ENCODE measurements at places on chromosomes 16 and 17.

- no peak for DNase-seq
Observed at GRCh38 chr16:19830902-19831560, 53.6 kb downstream of the GPRC5B start.

GRCh38 chr16:30958175-30959079, 873 bp downstream of the SETD1A start:
- no peak for DNase-seq

DNA sequence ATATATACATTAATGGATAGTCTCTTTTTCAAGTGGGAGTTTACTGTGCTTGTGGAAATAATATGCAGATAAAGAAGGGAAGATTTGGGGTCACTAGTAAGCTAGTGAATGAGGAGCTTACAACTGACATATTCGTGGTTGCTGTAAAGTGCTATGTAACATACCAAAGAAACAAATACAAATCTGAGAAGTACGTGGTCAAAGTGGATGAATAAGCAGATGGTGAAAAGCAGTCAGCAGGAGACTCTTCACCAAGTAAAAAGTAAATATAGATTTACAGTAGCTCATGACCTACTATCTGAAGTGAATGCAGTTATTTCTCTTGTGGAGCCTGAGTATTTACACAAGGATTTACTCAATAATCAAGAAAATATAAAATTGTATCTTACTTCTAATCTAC, 136.6 kb upstream of the ELAC2 start:
- DNase-seq: no peak

- DNase-seq: no peak
Observed at GRCh38 chr16:12449374-12449773, 354.3 kb downstream of the CPPED1 start.

- DNase-seq: no peak
Observed at GRCh38 chr16:57001026-57001679, 11.8 kb downstream of the NLRC5 start.

DNA sequence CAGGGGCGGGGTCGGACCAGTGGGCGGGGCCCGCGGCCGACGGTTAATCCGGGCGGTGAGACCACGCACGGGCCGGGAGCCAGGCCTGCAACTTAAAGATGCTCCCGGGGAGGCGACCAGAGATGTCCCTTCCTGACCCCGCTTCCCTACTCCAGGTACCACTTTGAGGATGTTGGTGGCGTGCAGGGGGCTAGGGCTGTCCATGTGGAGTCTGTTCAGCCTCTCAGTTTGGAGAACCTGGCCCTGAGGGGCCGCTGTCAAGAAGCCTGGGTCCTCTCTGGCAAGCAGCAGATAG, 580 bp downstream of the RANGRF start:
- DNase-seq: no peak

DNA sequence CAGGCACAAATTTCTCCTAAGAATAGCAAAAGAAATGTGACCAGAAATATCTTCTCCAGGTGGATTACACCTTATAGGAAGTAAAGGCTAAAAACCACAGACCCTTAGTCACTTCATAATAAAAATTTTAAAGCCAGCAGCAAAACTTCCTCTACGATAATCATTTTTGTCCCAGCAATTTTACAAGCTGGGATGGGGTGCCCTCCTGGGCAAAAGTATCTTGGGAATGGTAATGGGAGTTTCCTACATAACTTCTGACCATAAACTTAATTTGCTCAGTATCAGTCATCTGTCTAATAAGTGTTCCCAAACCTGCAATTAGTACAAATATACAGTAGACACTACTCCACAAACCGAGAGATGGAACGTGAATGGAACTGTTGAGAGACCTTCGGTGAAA, 3.0 kb downstream of the PHF12 start:
- DNase-seq: no peak

GRCh38 chr16:56669005-56669839, at the start of gene MT1H:
Gene MT1H, plus strand, starts transcription at chr16:56669814. Its CDS starts 71 bp downstream, at chr16:56669885.
- no peak for DNase-seq

DNA sequence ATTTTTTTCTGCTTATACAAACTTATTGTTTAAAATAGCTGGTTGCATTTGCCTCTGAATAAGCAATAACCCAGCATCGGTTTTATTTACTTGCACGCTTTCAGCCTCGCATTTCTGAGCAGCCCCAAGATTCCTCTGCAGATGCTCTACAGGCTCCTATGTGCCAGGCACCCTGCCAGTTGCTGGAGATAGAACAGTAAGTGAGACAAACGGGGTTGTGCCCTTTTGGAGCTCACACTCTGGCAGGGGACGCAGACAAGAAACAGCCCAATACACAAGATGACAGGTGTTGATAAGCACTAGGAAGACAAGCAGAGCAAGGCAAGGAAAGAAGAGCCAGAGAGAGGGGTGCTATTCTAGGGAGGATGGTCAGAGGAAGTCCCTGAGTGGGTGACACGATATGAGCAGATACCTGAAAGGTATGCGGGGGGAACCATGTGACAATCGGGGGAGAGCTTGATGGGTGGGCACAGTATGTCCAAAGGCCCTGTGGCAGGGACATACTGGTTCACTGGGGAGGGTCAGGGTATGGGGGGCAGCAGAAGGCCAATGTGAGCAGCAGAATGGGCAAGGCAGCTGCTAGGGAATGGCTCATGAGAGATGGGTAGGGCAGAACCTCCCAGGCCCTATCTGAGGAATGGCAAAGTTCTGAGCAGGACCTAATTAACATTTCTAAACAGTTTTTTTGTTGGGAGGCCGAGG, 18.7 kb upstream of the ADORA2B start:
- no peak for DNase-seq

DNA sequence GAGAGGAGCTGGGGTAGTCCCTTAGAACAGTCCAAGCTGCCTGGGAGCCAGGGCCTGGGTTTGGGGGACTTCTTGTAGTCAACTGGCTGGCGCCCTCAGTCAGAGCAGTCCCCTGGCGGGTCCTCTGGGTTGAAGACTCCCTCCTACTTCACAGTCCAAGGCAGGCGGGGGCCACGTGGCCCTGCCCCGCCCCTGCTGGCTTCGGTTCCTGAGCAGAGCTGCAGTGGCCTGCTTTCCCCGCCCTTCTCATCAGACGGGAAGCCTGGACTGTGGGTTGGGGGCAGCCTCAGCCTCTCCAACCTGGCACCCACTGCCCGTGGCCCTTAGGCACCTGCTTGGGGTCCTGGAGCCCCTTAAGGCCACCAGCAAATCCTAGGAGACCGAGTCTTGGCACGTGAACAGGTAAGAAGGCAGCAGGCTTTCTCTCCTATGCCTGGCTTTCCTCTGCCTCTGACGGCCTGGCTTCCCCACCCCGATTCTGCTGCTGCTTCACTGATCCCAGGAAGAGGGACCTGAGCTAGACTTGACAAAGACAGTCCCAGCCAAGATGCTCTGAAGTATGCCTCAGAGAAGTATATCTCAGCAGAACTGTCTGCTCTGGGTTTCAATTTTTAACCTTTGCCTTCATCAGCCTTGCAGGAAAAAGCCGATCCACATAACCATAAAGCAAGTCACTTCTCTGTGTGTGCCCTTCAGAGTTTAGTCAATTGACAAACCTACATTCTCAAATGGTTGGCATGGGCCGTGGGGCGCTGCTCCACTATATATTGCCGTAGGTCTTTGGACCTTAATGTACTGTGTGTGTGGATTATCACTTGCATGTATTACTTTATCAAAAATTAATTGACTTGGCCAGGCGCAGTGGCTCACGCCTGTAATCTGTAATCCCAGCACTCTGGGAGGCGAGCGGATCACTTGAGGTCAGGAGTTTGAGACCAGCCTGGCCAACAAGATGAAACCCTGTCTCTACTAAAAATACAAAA, 56.3 kb downstream of the SF3B3 start:
- DNase-seq: no peak

DNA sequence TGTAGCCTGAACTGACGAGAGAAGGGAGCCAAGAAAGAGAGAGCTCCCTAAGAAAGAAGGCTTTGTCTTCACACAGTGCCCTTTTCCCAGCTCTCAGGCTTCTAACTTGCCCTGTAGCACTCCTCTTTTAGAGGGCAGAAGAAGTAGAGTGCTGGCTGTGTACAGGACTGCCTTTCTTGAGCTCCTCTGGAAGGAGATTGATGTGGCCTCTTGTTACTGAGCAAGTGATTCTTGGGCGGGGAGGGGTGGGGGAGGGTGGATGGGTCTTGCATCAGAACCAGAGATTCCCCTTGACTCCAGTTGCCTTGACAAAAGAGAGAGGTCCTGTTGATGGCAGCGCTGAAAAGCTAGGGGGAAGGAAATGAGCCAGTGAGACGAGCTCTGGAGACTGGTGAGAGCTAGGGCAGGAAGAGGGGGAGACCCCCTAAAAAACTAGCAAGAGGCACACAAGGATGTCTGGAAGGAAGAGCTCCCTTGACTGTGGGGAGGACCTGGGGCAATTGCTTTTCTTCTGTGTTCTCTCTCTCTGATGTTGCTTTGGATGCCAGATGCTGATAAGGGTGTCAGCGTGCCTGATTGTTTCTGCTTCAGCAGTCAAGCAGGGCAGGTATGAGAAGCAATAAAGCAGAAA, 18.4 kb downstream of the GPR179 start:
- DNase-seq: no peak

DNA sequence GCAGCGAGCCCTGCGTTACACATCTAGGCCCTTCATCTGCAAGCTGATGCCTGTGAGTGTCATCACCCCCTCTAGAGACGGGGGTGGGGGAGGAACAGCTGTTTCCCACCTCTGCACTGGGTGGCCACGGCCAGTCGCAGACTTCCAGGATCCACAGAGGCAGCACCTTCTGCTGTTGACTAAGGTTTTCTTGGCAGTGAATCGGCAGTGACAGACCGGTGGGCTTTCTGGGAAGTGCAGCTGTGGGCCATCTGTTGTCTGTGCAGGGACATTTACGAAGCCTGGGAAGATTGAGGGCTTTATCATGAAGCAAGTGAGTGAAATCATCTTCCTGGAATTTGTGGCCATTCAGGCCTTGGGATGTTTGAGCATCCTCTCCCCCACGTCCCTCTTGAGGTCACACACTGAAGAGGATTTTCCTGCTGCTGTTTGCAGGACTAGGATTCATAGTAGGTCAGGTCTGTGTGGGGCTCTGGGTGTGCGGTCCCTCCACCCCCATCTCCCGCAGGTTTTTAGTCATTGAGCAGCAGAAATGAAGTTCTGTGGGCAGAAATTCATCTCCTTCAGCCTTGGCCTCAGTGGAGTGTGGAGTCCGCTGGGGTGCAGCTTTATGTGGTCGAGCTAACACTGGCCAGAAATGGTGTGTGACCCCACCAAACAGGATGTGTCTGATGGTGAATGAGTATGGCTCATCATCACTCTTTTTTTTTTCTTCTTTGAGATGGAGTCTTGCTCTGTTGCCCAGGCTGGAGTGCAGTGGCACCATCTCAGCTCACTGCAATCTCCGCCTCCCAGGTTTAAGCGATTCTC, 12.0 kb downstream of the PGS1 start:
- no peak for DNase-seq

DNA sequence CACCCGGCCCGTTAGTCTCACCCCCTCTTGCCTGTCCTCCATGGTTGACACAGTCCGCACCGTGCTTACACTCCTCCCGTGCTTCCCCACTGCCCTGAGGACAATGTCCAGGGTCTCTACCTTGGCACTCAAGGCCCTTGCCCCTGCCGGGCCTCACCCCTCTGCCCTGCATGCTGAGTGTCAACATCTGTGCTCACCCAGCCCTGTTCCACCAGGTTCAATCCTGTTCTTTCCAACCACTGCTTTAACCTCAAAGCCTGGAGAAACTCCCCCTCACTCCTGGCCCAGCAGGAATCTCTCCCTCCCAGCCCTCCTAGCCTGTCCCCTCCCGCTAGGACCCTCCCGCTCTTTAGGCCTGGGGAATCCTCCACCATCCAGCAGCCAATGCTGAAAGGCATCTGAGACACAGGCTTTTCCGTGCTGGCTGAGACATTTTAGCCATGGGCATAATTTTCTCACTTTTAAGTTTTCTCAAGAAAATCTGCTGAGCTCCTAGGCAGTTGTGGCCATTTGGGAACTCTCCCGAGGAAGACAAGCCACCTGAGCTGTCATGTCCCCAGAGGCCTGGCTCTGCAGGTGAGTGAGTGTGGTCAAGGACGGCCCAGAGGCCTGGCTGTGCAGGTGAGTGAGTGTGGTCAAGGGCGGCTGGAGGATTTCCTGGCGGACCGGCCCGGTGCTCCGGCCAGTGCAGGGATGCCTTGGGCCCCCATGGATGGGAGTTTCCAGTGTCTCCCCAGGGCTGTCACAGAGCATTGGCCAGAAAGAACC, 10.8 kb upstream of the P2RX1 start:
- DNase-seq: no peak

GRCh38 chr17:82592289-82592766, 55.9 kb downstream of the WDR45B start:
- DNase-seq: no peak

GRCh38 chr16:64406770-64407181, 715.1 kb downstream of the CDH11 start:
- no peak for DNase-seq

DNA sequence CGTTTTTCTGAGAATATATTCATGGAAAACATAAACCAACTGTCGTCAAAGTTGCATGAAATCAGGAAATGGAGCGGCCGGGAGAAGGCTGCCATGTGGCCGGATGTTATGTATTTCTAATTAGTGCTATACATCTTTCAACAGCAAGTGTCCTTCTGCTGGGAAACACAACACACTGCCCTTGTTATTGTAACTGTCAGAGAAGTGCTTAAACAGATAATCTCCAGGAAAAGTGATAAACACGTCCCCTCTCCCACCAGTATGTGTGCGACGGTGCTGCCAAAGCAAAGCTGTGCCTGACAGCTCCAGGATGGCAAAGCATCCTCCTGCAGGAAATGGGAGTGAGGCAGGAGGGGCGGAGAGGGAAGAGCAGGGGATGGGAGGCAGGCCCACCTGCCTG, 111.8 kb downstream of the SMG6 start:
- no peak for DNase-seq

All from activated effector memory CD4-positive, alpha-beta T cell treated with Interleukin-2 at 50 U/mL for 16 hours (primary cell).